OCI-LY7 (cell line): ENCODE measurements at places on chromosomes 7 and 10. TPM values are rescaled to one million over a fixed set of nuclear protein-coding genes. Genes with fewer than 3 reads are reported as not detected.

Gene MKI67
- total RNA-seq = 192 and 217 TPM in 2 replicates

Gene FRMD4A
- 0.17 TPM in 1 of 2 replicates, not detected in the other for total RNA-seq

Gene HIBADH
- 19.2 TPM in 2 replicates for total RNA-seq

Gene STEAP2
- total RNA-seq = not detected in 2 replicates

Gene INSYN2A
- total RNA-seq = not detected in 2 replicates

Gene ST8SIA6
- total RNA-seq = not detected in 2 replicates

Gene TLL2
- 0.87 and 0.97 TPM in 2 replicates for total RNA-seq

- no peak for DNase-seq
Observed at GRCh38 chr7:156446990-156447389, 193.6 kb upstream of the RNF32 start.

DNA sequence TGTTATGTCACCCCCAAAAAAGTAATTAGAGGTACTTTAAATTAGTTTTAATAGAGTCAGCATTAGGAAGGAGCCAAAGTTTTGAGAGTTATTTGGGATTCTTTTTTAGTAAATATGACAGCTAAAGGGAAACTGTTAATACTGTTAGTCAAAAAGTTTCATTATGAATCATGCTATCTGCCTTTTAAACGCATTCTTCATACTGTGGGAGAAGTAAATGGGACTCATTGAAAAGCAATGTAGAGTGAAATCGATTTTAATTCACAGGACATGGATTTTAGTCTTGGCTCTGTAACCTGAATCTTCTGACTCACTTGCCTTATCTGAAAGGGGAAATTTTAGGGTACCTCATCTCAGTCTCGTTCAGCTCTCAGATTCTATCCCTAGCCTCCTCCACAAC is 105.1 kb downstream of the AASS start:
- no peak for DNase-seq

DNA sequence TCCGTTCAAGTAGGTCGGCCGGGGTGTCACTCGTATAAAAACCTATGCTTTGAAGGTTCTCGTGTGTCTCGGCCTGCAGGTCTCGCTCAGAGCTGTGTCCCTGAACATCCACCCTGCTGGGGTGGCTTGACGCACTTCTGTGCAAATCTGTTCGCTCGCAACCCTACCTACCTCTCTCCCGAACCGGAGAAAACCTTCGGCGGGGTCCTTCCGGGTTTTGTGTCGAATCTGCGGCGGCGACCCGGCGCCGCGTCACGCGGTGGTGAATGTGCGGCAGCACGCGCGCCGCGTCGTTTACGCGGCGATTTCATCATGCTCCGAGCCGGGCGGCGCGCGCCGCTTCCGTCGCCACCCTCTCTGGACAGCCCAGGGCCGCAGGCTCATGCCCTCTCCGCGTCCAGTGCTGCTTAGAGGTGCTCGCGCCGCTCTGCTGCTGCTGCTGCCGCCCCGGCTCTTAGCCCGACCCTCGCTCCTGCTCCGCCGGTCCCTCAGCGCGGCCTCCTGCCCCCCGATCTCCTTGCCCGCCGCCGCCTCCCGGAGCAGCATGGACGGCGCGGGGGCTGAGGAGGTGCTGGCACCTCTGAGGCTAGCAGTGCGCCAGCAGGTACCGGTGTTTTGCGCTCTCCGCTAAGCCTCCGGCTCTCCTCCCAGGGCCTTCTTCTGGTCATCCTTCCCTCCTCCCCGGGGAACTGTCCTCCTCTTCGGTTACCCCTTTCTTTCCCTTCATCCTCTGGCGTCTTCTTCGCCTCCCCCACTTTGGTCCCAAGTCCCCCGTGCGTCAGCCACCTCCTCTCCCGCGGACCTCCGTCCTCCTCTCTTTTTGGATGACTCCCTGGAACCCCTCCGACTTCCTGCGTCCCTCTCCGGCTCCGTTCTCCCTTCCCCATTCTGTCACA is at the start of gene GARS1:
Gene GARS1, plus strand, starts transcription at position 339 of the 896 bp plus-strand sequence. Its CDS starts 44 bp downstream, at position 383.
- DNase-seq = peak; percentile 96

DNA sequence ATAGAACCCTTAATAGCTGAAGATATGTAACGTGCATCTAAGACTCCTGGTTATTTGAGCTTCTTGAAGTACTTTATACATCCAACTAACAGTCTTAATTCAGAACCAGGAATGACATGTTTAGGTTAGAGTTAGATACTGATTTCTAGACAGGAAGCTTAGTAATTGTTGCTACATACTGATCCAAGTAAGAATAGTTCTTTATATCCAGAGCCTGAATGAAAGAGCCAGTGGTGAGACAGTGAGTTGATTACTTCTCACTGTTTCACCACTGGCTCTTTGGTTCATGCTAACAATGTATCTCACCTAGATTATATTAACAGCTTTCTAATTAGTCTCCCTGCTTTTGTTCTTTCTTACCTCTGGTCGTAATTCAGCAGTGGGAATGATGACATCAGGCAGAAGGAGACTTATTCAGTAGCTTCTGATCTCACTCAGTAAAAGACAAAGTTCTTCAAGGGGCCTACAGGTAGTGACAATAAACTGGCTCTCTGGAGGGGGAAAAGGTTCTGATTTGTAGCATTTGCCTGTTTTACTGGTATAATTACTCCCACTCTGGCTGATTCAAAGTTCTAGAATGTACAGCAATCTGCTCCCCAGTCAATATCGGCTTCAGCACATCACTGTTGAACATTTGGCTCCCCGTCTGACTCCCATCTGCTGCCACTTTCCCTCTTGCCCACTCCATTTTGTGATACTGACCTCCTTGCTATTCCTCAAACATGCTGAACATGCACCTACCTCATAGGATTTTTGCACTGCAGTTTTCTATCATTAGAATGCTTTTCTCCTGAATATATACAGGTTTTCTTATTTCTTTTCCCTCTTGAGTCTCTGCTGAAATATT is 29.1 kb downstream of the MCU start:
- no peak for DNase-seq

- no peak for DNase-seq
Observed at GRCh38 chr10:22356324-22356873, 11.1 kb downstream of the SPAG6 start.

GRCh38 chr7:47875998-47876744 is 72.1 kb downstream of the PKD1L1 start:
- no peak for DNase-seq

GRCh38 chr7:7333610-7334009 is 151.3 kb downstream of the C1GALT1 start:
- DNase-seq = no peak

DNA sequence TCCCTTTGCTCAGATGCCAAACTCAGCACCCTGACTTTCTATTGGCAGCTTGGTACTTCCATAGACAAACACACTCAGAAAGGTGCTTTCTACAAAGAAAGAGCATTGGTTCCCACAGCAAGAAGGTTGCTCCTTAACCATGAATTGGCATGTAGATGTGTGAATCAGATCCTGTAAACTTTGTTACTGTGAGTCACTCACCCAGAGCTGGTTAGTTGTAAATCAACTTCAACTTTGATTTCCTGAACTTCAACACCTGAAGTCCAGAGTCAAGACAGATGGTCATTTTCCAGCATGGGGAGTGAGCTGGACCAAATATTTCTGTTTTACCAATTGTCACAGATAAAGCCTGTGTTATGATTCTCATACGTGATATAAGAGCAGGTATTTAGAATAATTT is 797.2 kb downstream of the TNS3 start:
- DNase-seq = no peak

GRCh38 chr7:3294432-3295100 is 6.5 kb upstream of the SDK1 start:
- no peak for DNase-seq

DNA sequence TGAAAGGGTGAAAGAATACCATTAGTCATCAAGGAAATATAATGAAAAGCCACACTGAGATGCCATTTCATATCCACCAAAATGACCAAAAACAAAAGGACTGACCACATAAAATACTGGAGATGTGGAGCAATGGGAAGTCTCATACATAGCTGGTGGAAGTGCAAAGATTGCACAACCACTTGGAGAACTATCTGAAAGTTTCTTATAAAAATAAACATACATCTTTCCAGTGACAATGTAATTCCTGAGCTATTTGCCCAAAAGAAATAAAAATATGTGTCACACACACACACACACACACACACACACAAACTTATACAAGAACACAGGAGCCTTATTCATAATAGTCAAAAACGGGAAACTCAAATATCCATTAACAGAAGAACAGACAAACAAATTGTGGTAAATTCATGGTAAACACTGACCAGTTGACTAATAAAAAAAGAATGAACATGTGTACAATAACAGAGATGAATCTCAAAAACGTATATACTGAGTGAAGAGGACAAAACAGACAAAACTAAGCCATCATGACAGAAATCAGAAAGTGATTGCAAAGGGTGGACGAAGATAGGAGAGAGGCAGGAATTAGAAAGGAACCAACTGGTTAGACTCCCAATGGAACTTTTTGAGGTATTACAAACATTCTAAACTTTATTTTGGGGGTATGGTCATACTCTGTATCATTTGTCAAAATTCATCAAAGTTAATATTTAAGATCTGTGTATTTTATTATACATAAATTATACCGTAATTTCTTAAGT is 21.5 kb downstream of the WASL start:
- DNase-seq = no peak

DNA sequence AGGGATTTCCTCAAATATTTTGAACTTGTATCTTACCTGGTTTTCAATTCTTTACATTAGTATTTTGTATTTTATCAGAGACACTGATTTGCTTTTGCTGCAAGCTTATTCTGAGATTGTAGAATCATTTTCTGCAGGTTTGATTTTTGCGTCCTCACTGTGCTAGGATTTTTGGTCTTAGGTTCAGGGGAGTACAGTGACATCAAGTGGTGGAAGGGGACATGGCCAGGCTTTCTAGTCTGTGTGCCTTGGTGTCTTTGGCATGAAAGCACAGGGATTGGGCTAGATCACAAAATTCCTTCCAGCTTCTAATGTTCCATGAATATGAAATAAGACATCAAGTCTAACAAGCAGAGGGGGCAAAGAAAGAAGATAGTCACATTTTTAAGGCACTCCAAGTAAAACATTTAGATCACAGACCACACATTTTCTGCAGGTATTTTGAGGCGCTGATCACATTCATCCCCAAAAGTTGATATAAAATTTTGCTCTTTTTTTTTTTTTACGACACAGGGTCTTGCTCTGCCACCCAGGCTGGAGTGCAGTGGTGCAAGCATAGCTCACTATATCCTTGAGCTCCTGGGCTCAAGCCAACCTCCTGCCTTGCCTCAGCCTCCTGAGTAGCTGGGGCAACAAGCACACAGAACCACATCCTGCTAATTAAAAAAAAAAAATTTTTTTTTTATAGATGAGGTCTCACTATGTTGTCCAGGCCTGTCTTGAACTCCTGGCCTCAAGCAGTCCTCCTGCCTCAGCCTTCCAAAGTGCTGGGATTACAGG is 124.4 kb downstream of the PON1 start:
- peak; percentile 25 for DNase-seq

DNA sequence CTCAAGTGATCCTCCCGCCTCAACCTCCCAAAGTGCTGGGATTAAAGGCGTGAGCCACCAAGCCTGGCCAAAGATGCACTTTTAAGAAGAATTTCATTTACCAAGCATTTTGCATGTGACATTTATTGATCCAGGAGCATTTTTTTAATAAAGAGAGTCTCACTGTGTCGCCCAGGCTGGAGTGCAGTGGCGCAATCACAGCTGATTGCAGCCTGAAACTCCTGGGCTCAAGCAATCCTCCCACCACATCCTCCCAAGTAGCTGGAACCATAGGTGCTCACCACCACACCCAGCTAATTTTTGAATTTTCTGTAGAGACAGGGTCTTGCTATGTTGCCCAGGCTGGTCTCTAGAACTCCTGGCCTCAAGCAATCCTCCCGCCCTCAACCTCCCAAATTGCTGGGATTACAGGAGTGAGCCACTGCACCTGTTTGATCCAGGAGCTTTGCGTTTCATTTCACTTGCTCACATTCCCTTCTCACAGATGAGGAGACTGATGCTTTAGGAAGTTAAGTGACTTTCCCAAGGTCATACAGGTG is 4.4 kb upstream of the TBL2 start:
- DNase-seq = no peak

GRCh38 chr7:131145770-131146169 is 181.9 kb upstream of the MKLN1 start:
- DNase-seq = no peak

- no peak for DNase-seq
Observed at GRCh38 chr10:107653832-107654287, 489.4 kb upstream of the SORCS1 start.

GRCh38 chr7:368651-369475 is 78.9 kb downstream of the FOXL3 start:
- DNase-seq = no peak

- DNase-seq = no peak
Observed at GRCh38 chr7:28121496-28121895, 59.1 kb downstream of the JAZF1 start.
